ENCODE measurements at places on chromosomes 1 and 21.

GRCh38 chr1:178689769-178690168 is 35.3 kb upstream of the RALGPS2 start:
- DNase-seq = no peak

DNA sequence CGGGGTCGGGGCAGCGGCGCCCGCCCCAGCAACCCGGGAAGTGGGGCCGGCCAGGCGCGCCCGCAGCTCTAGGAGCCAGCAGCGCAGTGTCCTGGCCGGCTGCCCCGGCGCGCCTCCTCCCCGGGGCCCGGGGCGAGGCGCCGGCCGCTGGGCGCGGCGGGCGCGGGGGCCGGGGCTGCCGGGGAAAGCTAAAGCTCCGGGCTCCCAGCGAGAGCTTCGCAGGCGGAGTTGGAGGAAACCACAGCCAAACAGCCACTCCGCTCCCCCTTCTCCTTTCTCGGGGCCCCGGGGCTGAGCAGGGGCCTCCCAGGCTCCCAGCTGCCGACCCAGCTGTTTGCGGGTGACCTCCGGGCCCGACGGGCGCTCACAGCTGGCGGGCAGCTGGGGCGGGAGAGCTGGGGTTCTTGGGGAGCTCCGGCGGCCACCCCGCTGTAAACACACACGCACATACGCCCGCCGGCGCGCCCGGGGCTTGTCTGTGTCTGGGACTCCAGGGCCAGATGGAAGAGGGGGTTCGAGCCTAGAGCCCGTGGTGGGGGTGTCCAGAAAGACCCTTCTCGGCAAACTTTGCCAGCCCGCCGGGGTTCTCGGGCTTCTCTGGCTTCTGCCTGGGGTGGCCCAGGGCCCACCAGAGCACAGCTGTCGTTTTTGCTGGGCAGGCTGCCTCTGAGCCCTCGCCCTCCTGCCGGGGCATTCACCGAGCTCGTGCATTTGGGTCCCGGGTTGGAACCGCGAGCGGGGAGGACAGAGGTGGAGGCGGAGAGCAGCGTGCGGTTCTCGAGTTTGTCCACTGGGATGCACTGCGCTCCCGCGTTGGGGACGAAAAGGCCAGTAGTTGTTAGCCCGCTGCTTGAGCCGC is 1.5 kb downstream of the AJAP1 start:
- DNase-seq = peak; percentile 37

- DNase-seq = no peak
These were observed 6.2 kb downstream of the MED8 start for GRCh38 chr1:43383449-43383848.

DNA sequence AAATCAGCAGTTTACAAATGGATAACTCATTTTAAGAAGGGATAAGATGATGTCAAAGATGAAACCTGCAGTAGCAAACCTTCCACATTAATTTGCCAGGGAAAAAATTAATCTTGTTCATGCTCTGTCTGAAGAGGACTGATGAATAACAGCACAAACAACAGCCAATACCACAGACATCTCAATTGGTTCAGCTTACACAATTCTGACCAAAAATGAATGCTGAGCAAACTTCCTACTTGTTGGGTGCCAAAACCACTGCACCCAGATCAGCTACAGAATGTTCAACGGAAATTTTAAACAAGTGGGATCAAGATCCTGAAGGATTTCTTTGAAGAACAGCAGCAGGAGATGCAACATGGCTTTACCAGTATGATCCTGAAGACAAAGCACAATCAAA is 98.3 kb downstream of the COQ8A start:
- no peak for DNase-seq

DNA sequence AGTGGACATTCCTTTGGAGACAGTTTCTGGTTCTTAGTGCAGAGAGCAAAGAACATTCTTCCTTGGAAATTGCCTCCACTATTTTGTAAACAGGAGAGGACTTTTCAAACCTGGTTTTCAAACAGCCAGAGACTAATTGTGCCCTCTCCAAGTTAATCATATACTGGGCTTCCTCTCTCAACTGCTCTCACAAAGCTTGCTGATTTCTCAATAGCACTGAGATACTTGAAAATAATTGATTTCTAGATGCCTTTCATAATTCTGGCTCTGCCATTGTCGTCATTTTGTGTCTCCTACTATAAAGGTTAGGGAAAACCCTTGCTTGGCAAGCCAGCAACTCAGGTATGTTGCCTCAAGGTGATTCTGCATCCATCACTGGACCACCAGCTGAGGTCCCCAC is 56.0 kb downstream of the KCNJ15 start:
- DNase-seq = no peak

- DNase-seq = no peak
These were observed 36.2 kb downstream of the IL6R start for GRCh38 chr1:154441241-154441888.

DNA sequence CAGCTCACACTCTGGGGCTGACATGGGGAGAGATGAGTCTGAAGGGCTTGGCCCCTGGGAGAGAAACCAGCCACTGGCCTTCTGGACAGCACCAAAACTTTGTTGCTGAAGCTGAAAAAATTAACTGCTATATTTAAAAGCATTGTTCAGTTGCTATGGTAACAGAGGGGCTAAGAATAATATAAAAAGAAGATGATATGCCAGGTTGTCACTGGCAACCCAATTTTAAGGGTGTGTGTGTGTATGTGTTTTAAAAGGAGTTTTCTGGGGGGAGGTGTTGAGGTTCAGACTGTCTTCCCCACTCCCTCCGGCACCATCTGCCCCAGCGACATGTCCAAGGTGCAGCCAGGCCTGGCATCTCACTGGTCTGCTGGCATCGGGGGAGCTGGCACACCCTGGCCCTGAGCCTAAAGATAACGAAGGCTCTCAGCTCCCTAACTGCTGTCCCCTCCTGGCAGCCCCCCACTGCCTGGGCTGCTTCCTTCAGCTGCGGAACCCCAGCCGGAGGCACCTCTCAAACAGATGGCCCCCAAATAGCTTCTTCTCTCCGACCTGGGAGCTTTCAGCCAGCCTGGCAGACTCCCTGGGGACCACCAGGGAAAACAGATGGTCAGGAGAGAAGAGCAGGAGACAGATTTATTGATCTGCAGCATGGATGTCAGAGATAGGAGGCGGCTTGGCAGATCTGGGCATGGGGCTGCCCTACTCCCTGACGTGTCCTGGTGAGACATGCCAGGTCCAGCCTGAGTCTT is 203.9 kb downstream of the HIVEP3 start:
- DNase-seq = no peak

DNA sequence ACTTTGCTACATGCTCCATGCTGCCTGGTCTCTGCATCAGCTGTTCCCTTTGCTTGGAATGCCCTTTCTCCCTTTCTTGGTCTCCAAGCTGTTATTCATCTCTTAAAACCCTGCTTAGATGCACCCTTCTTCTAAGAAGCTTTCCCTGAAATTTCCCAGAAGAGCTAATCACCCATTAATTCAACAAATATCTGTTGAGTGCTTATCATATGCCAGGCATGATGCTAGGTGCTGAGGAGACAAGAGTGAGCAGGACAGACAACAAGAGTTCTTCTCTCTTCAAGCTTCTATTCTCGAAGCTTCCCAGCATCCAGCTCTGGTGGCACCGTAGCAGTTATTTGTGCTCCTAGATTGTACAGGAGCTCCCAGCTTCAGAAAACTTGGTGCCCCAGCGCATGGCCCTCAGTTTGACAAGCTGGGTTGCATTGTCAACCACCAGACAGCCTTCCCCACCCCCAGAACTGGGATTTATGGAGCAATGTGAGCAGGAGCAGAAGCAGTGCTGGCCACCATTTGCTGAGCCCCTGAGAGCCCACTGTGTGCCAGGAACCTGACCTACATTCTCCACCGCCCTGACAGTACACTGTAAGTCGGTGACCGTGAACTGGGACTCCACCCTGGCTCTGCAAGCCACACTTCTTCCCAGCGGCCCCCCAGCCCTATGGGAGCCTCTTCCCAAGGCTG is 68.0 kb upstream of the ACOT11 start:
- DNase-seq = no peak

DNA sequence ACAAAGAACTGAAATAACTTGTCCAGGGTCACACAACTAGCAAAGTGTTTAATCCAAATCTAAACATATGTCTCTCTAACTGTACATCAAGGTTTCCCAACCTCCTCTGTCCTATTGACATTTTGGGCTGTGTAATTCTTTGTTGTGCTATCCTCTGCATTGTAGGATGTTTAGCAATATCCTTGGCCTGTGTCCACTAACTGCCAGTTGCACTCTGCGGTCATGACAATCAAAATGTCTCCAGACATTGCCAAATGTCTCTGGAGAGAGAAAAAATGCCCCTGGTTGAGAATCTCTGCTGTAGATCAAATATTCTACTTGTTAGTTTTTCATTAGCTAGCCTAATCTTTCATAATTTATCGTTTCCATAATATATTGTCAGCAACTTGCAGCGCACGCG is 353.4 kb upstream of the NEGR1 start:
- peak; percentile 59 for DNase-seq

DNA sequence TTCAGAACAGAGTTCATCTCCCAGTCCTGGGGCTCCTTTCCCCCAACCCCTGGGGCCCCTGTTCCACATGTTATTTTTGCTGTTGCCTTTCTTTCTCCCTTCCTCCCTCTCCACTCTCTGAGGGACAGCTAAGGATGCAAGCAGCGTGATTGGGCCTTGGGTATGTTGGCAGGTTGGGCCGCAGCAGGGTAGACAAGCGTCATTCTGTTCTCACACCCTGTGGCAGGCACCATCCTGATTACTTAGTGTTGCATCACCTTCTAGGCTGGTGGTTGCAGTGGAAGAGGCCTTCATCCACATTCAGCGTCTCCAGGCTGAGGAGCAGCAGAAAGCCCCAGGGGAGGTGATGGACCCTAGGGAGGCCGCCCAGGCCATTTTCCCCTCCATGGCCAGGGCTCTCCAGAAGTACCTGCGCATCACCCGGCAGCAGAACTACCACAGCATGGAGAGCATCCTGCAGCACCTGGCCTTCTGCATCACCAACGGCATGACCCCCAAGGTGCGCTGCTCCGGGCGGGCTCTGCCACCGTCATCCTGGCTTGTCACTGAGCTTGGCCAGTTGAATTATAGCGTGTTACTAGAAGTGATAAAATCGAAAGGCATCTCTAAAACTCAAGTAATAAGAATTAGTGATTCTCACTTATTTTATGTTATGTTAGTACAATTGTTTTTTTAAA is 43.4 kb downstream of the VANGL1 start:
- DNase-seq = no peak

- no peak for DNase-seq
These were observed 32.5 kb downstream of the THRAP3 start for GRCh38 chr1:36256558-36257374.

DNA sequence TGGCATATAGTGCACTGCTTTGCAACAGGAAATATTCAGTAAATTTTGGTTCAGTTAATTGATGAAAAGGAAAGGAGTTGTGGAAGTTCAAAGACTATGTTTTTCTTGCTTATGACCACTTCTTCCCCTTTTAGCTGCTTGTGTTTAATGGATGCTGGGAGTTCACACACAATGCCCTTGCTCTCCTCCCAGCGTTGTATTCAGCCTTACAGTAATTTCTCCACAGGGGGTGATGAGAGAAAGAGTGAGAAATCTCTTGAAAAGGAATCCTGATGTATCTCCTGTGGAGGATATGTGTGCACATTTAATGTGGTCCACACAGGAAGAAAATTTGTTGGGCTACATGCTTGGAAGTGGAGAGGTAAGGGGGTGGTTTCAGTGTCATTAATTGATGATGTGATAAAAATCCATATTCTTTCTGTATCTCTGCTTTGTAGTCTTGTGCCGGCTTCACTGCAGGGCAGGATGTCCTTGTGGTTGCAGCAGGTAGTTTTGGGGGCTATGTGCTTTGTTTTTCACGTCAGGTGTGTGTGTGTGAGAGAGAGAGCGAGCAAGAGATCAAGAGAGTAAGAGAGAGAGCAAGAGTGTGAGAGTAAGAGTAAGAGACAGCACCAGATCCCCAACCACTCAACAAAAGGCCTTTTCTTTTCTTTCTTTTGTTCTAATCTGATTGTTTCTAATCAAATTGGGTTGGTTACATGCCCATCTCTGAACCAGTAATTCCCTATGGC is 204.4 kb downstream of the RWDD3 start:
- DNase-seq = no peak

- DNase-seq = no peak
These were observed 1.8 kb downstream of the CCDC190 start for GRCh38 chr1:162859191-162859590.

DNA sequence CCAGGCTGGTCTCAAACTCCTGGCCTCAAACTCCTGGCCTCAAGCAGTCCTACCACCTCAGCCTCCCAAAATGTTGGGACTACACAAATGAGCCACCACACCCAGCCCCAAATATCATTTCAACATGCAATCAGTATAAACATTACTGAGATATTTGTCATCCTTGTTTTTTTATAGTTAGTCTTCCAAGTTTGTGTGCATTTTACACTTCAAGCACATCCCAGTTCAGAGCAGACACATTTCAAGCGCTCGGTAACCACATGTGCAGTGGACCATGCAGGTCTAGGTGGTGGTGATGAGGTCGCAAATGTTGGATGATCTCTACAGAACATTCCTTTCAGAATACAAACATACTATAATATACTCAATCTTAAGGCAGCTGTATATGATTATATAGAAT is 23.8 kb upstream of the APP start:
- no peak for DNase-seq

GRCh38 chr1:119556423-119556822 is 49.4 kb downstream of the HSD3B1 start:
- DNase-seq = no peak

DNA sequence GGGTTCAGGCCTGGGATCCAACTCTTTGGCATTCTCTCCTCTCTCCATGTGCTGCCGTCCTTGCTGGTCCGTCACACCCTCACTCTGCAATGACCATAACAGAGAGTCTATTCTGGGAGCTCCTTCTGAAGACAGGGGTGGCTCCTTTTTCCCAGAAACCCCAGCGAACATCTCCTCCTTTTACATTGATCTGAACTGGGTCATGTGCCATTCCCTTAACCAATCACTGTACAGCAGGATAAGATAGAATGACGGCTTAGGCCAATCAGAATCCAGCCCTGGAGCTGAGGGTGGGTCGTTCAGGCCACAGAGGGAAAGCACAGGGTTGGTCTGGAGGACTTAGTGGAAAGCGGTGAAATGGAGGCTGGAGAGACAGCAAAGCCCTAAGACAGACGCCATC is 740.1 kb downstream of the MATN1 start:
- DNase-seq = no peak

GRCh38 chr1:3061981-3062615 is 6.9 kb upstream of the PRDM16 start:
- DNase-seq = no peak

DNA sequence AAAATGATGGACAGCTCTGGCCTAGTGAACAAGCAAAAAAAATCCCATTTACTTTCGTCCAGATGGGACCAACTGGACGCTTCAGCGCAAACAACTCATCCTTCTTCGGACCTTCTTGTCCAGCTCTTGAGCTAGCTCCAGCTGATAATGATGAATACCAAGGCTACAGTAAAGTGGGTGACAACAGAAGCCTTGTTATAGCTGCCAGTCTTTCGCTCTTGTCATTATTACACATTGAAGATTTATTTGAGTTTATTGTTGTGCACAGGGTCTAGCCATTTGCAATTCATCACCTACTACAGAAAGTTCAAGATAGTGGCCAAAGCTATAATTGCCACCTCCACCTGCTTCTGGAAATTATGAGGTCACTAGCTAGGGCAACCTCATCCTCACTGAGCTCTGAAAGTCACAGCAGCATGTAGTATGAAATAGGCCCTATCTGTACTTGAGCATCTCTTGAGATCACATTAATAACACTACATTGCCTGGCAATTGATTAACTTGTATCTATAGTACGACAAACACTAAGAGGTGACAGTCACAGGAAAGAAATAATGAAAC is 76.9 kb downstream of the GPATCH2 start:
- no peak for DNase-seq

GRCh38 chr1:202586018-202586821 is 124.0 kb downstream of the SYT2 start:
- no peak for DNase-seq

GRCh38 chr21:33762803-33763581 is 120.7 kb downstream of the ITSN1 start:
- DNase-seq = no peak

- no peak for DNase-seq
These were observed 78.9 kb upstream of the RAB4A start for GRCh38 chr1:229192031-229192430.
